ENCODE measurements at places on chromosomes 12 and 14.
A peak's percentile ranks its signal among the peaks of the same experiment; 100 is the strongest.

- DNase-seq, result no peak
Observed at GRCh38 chr12:76878099-76878898, 520 bp downstream of the CSRP2 start.

GRCh38 chr12:40561395-40561966, 130.8 kb upstream of the CNTN1 start:
- no peak for DNase-seq

DNA sequence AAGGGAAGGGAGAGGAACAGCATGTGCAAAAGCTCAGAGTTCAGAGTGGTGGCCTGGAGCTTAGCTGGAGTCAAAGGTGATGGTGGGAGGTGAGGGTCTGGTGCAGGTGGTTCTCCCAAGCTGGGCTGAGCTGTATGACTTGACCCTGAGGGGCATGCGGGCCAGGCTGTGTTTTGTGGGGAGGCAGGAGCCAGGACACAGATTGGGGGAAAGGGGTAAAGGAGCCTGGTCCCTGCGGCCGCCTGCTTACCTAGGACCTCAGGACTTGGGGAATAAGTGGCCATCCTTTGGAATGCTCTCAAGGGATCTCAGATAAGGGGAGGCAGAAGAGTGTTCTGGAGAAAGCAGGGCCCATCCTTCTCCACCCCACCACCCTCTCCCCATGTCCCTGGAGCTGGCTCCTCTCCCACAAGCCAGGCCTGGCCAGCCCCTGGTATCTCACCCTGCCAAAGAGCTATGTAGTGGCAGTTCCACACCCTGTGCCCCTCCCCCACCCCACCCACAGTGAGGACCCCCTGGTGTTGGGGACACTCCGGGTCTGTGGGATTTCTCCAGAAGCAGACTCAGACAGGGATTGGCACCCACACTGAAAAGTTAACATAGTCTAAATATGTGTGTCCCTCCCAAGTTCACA, 19.9 kb upstream of the CEP170B start:
- no peak for DNase-seq

GRCh38 chr14:52735921-52736489, 6.0 kb downstream of the STYX start:
- DNase-seq, result no peak

GRCh38 chr12:67925077-67925476, 64.2 kb upstream of the IFNG-AS1 start:
- DNase-seq, result no peak

GRCh38 chr14:35362450-35362849, 42.1 kb downstream of the NFKBIA start:
- no peak for DNase-seq

- DNase-seq, result no peak
Observed at GRCh38 chr14:93838238-93838637, 50.0 kb upstream of the PRIMA1 start.

GRCh38 chr12:57823131-57823907, 4.8 kb upstream of the AVIL start:
- DNase-seq, result no peak

DNA sequence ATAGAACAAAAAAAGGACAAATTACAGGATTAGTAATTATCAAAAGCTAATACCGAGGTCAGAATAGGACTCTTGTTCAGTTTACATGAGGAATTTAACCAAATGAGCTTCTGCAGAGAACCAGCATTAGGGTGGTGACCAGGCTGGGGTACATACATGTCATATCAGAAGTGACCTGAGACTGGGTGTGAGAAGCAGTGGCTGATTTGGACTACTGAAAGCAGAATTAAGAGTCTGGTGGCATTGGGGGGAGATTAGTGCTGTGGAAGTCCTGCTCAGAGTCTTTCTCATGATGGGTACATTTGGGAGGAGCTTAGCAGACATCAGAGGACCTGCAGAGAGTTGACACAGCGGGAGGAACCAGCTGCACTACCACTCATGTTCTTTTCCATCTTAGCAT, 21.7 kb downstream of the TRAF3 start:
- DNase-seq, result no peak

DNA sequence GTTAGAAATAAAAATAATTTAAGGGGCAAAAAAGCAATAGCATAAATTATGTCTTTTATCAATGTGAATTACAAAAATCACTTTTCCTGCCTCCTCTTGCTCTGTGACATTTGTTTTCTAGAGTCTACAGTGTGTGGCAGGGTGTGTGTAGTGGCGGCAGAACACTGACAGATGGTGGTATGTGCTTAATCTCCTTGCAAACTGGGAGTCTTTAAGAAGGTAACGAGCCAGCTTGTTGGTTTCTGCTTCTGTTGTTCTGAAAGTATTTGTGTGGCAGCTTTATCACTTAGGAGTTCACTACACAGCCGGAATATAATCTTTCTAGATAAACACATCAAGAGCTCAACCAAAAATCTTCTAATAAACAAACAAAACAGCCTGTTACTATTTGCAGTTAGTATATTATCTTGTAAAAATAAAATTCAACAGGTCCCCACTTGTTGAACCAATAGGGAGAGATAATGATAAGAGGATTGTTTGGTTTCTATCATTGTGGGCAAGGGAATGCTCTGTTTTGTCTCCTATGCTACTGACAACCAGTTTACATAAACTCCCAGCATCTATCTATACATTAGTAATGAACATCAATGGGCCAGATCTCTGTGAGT, 13.0 kb downstream of the CDKL1 start:
- DNase-seq, result no peak

GRCh38 chr12:51788876-51789275, 59.6 kb downstream of the FIGNL2 start:
- DNase-seq, result peak; percentile 71

- no peak for DNase-seq
Observed at GRCh38 chr12:42508913-42509460, 80.6 kb downstream of the PRICKLE1 start.

DNA sequence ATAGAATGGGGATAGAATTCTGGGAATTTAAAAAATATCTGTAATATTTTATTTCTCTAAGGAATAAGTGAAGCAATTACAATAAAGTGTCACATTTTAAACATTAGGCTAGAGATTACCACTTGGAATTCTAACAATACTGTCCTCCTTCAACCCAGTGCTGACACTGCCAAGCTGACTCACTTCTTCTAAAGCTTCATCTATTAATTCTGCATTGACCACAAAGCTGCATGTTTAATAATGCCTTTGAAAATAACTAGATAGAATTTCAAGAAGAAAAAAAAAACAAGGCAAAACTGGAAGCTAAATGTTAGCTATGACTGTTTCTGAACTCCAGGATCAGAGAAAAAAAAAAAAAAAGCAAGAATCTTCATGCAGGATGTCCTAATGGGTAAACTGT, 970.7 kb upstream of the FBXO33 start:
- no peak for DNase-seq

- no peak for DNase-seq
Observed at GRCh38 chr12:87086118-87086891, 830.1 kb upstream of the MGAT4C start.

DNA sequence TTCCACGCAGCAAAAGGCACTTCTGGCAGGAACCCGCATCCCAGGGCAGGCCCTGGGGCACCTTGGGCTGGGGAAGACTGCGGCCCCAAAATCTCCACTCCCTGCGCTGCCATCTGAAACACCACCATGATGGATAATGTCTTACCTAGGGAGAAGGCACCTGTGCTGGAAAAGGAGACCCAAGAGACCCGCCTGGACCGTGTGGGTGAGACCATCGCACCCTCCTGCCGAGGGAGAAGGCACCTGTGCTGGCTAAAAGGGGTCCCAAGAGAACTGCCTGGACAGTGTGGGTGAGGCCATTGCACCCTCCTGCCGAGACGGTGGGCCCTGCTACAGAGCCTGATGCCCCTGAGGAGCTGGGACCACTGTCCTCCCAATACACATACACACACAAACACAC, 24.8 kb upstream of the INF2 start:
- DNase-seq, result no peak

DNA sequence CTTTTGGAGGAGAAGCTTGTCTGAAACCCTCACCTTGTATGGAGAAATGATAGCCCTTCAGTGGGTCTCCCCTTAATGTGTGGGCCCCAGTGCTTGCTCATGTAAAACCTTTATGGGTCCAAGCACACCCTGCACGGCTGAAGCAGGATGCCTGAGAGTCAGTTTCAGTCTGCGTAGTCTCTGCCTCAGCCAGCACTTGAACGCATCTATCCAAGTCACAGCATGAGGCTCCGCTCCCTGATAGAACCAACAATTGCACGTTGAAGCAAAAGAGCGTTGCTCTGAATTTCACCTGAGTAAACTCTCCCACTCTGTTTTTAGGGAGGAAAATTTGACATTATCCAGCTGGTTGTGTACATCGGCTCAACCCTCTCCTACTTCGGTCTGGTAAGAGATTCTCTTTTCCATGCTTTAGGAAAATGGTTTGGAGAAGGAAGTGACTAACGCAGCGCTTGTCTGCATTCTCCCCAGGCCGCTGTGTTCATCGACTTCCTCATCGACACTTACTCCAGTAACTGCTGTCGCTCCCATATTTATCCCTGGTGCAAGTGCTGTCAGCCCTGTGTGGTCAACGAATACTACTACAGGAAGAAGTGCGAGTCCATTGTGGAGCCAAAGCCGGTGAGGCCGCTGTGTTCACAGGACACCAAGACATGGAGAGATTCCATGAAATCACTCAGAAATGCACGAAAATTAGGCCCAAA, 33.0 kb upstream of the P2RX4 start:
- DNase-seq, result no peak

GRCh38 chr12:44771485-44772021, 104.6 kb downstream of the NELL2 start:
- no peak for DNase-seq

DNA sequence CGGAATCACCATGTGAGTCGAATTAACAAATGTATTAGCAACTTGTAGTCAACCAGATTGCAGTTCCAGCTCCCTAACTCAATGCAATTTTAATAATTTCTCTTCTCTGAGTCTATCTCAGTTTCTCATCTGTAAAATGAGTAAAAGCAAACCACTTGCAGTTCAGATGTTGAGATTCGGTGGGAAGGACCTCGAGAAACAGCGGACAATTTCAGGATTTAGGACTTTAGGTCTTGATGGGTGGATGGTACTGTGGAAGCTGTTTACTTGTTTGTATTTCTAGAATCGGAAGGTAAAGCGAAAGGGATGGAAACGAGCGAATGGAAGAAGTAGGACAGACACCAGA, 510 bp upstream of the TTC8 start:
- no peak for DNase-seq

- no peak for DNase-seq
Observed at GRCh38 chr14:37622231-37622923, 26.9 kb downstream of the TTC6 start.

DNA sequence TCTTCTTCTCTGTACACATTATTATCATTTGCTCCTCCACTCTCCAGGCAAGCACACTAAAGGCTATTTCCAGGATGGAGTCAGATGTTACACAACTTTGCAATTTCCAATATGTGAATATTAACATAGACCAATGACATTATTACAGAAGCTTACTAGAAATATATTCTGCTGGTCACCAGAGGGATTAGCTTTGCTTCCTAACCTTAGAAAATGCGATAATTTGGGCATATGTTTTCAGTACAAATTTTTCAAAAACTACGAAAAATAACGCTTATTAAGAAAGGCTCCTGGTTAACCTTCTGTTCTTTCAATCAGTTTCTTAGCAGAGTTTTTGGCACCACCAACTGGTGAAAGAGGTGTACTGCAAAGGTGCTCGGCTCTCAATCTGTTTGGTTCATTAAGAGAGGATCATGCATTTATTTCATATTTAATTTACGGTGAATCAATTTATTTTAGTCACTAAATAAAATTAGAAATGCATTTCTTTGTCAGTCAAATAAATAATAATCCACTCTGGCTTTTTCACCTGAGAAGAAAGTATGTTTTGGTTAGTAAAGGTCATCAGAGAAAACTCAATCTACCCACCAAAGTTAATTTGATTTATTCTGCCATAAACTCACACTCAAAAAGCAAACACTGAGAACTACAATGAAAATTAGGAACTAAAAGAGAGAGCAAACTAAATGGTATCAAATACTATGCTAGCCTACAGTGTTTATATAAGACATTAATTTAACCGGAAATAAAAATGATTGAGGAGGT, 39.2 kb downstream of the EFCAB11 start:
- DNase-seq, result no peak

DNA sequence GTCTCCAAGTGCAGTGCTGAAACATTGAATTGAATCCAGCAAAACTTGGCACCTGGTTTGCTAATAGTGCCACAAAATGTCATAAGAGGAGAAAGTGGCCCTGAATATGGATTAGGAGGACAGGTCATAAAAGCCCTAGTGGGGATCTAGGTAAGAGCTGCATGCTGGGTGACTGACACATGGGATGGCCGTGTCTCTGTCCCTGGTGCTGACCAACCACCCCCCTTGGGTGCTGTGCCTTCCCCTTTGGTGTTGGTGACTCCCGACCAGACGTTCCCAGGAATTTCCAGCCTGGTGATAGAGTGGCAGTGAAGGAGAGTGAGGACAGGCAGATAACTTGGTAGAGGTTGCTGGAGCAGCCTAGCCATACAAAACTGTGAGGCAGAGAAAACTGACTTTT, 142.8 kb downstream of the VRK1 start:
- no peak for DNase-seq

- no peak for DNase-seq
Observed at GRCh38 chr12:49903700-49904423, at the start of gene FAIM2. FAIM2 (minus strand) TSS chr12:49903900; CDS start chr12:49903792, 108 bp downstream.

DNA sequence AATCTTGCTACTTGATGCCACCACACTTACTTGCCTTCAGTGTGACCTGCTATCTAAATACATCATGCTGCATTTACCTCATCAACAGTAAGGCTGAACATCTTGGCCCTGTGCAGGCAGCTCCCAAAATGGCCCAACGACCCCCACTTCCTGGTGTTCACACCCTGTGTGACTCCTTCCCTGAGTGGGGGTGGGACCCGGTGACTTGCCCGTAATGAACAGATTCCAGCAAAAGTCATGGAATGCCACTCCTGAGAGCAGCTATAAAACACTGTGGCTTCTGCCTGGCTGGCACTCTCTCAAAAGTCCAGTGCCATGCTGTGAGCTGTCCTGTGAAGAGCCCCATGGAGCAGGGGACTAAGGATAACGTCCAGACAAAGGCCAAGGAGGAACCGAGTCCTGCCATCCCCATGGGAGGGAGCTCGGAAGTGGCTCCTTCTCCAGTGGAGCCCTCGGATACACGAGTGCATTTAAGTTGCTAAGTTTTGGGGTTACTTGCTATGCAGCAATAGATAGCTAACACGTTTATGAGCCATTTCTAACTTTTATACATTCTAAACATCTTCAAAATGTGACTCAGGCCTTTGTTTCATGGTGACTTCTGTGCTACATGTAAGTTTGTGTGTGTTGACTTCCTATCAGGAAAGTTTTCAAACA, 33.0 kb downstream of the P2RX2 start:
- DNase-seq, result no peak

- DNase-seq, result no peak
Observed at GRCh38 chr14:44897845-44898151, 63.9 kb downstream of the KLHL28 start.

DNA sequence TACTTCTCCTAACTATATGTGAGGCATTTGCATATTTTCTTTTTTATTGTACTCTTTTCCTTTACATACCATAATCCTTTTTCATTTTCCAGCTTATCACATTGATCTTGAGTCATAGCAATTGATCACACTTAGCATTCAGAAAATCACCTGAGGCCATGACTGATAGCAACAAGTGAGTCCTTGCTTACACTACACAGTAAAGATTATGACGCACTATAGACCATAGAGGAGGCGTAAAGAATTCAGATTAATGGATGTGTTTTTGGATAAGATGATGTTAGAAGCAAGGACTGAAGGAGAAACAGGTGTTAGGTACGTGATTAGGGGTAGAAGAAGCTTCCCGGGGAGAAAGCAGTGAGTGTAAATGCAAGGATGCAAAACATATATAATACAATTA, 637.7 kb downstream of the ETNK1 start:
- DNase-seq, result no peak

- peak; percentile 66 for DNase-seq
Observed at GRCh38 chr12:92108651-92109050, 37.0 kb downstream of the BTG1 start.

Measured in AG04449 (cell line).